ENCODE measurements at places on chromosomes 12 and 14.
A peak's percentile ranks its signal among the peaks of the same experiment; 100 is the strongest.

GRCh38 chr12:96431067-96431466 is 30.8 kb upstream of the CDK17 start:
- no peak for DNase-seq

DNA sequence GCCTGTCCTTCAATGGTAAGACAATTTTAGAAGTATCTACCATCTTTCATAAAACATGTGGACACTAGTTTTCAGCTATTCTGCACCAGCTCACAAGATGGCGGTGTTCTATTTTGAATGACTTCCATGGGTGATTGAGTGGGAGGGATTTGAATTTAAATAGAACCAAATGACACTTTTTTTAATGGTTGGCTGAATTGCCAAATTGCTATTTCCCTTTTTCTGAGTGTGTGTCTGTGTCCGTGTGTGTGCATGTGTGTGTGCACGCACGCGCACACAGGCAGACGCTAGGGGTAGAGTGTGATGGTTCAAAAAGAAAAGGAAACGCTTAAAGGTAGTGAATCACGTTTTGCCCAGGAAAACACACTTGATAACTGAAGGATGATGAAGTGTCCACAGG is 362.6 kb downstream of the DAD1 start:
- peak; percentile 10 for DNase-seq

GRCh38 chr12:128991716-128992115 is 138.4 kb downstream of the GLT1D1 start:
- DNase-seq: no peak

DNA sequence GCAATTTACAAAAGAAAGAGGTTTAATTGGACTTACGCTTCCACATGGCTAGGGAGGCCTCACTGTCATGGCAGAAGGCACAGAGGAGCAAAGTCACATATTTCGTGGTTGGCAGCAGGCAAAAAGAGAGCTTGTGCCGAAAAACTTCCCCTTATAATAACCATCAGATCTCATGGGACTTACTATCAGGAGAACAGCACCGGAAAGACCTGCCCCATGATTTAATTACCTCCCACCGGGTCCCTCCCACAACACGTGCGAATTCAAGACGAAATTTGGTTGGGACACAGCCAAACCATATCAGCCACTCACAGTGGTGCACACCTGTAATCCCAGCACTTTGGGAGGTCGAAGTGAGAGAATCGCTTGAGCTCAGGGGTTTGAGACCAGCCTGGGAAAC is 68.5 kb downstream of the FBXL14 start:
- DNase-seq: no peak

- no peak for DNase-seq
Observed at GRCh38 chr14:75579338-75579864, 981 bp downstream of the FLVCR2 start.

DNA sequence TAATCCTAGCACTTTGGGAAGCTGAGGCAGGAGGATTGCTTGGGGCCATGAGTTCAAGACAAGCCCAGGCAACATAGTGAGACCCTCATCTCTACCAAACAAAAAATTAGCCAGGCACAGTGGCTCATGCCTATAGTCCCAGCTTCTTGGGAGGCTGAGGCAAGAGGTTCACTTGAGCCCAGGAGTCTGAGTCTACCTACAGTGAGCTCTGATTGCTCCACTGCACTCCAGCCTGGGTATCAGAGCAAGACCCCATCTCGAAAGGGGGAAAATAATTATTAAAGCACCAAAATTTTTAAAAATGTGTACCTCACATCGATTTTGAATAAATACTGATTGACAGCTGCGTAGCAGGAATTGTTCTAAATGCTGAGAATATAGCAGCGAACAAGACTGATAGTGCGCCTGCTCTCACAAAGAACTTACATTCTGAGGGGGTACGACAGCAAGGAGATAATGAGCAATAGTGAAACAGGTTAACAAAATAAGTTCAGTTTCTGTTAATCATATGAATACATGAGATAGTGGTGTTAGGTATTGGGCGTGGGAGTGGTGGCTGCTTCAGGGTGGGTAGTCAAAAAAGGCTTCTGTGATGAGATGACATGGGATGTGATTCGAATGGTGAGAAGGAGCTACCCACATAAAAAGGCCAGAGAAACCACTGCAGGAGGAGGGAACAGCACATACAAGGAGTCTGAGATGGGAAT is 19.6 kb downstream of the HCFC2 start:
- DNase-seq: peak; percentile 61

DNA sequence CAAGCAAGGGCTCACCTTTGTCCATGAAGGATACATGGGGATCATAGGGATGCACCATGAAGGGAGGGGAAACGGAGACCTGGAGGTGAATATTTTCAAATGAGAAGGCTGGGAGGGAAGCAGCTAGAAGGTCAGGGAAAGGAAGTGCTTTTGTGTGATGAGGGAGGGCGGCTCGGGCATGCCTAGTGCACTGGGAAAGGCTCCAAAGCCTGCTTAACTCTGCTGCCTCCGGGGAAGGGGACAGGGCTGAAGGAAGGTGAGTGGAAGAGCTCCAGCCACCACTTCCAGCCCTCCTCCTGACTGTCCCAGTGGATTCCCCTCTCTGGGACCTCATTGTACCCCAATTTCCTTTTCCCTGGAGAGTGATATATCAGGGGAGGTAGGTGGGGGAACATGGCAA is 149.4 kb upstream of the PRMT8 start:
- DNase-seq: no peak

DNA sequence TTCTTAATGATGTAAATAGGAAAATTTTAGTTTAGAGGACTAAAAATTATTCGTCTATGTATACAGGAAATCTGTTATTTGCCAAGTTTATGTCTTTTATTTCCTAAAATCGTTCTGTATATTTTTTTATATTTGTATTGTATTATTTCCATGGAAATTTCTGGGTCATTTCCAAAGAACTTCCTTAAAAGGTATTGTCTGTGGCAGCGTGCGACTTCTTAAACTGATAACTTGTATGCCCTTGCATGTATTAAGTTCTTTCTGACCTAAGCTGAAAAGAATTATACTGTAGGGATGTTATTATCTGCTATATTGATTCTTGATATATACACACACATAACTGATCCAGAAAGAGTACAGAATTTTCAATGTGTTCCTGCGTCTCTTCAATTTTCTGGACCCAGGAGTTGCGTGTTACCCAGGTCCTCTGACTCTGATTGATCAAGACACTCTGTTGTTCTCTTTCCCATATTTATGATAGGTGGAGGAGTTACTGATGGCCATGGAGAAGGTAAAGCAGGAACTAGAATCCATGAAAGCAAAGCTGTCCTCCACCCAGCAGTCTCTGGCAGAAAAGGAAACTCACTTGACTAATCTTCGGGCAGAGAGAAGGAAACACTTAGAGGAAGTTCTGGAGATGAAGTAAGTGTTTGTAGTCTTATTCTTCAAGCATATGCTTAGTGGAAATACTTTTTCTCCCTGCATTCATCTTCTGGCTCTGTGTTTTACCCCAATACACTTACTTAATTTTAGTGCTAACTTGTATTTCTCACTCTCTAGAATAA is 298.5 kb downstream of the ERC1 start:
- no peak for DNase-seq

- DNase-seq: no peak
Observed at GRCh38 chr12:123519141-123520001, 14.1 kb downstream of the RILPL1 start.

Data from GM20000 (cell line).